ENCODE measurements at places on chromosomes 3 and 15.

- no peak for DNase-seq
These were observed 880.1 kb upstream of the NR2F2 start for GRCh38 chr15:95450413-95450812.

DNA sequence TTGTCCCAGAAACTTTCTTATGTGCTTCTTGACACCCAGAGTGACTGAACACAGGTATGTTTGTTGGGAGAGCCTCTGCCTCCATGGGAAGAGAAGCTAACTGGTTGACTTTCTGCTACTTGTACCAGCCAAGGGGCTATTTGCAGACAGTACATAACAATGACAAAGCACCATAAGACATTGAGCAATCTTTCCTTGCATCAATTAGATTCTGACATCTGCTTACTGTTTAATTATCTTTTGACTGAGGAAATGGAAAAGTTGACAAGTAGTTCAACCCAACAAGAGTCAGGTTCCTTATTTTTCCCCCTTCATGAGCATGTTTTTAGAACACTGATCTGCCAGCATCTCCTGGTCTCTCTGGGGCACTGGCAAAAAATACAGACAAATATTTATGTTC is 157.7 kb downstream of the RPLP1 start:
- DNase-seq = no peak

DNA sequence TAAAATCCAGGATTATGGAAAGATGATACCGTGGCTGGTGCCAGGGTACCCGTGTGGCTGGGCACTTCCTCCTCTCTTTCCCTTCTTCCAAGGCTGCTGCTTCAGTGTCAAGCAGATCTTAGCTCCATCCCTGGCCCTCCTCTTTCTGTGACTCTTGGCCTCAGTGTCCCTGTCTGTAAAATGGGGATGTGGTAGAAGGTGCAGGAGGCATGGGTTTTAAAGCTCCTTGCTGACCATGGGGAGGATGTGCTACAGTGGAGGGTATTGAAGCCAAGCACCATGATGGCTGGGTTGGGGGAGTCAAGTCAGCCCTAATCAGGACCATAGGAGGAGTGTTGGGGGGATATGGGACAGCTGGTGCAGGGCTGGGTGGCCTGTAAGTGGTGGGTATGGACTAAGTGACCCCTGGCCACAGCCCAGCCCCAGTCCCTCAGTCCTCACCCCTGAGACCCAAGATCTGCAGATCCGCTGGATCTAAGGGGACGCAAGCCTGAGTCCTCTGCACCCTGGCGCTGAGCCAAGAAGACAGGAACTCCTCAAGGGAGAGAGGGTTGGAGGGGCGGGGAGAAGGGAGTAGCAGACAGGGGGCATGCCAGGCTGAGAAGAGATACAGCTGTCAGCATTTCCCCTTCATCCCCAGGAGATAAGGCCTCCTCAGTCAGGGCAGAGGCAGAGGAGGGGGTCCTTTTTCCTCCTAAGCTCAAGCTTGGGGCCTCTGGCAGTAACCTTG is 12.0 kb downstream of the PTH1R start:
- DNase-seq = no peak

GRCh38 chr3:84265768-84266167 is 693.0 kb upstream of the CADM2 start:
- DNase-seq = no peak

- DNase-seq = no peak
These were observed 16.5 kb downstream of the DUOX2 start for GRCh38 chr15:45097466-45097865.

DNA sequence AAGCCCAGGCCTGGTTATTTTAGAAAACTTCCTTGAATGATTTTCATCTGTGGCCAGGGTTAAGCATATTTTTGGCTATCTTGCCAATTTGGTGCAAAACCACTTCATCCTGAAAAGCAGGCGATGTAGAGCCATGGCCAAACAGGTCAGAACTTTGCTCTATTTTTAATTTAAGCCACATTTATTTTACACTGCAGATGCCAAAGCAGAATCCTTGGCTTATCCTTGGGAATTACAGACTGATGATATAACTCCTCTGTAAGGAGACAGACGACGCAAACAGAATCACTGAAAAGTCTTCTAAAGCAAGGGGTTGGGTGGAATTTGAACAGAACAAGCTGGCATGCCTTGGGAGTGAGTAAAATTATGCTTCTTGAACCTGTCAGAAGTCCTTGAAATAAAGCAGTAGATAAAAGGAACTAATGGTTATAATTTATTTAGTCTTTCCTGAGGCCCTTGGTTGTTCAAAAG is 121.9 kb downstream of the CHST2 start:
- DNase-seq = no peak

- peak; percentile 67 for DNase-seq
These were observed 189.2 kb upstream of the THRB start for GRCh38 chr3:24683633-24684384.

- DNase-seq = no peak
These were observed 59.5 kb downstream of the FNDC3B start for GRCh38 chr3:172098698-172099494.

DNA sequence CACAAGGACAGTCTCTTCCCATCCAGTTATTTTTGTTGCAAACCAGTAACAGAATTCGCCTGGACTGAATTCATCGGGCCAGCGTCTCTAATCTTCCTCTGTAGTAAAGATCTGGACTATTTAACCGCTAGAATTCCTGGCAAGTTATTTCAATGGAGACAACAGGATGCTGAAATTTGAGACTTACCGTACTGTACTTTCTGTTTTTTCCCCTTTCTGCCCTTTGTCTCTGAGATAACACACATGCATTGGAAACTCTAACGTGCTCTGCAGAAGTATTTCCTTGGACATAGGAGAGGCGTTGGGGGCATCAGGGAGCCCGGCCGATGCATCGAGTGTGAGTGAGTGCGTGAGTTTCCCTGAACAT is 61.5 kb downstream of the ASB7 start:
- DNase-seq = no peak

GRCh38 chr15:80776420-80777045 is 2.6 kb upstream of the CEMIP start:
- peak; percentile 58 for DNase-seq

GRCh38 chr3:128572644-128573105 is 77.9 kb downstream of the RPN1 start:
- no peak for DNase-seq

- no peak for DNase-seq
These were observed 175.1 kb downstream of the SHQ1 start for GRCh38 chr3:72673011-72673771.

DNA sequence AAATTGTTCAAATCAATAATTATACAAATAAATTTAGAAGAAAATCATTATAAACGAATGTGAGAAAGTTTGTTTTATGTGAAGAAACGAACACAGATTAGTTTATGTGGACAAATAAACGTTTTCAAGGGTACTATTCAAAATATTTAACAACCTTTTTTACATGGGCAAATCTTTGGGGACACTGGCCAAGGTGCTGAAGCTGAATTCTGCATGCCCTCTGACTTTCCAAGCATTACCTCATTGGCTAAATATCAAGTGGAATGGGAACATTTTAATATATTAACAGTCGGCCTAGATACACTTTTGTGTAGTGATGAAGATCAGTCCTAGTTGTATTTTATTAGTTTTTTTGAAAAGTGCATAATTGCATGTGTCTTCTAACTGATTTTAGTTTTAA is 636.4 kb upstream of the DPPA4 start:
- DNase-seq = no peak

GRCh38 chr3:67790043-67790442 is 135.6 kb upstream of the SUCLG2 start:
- DNase-seq = peak; percentile 2

DNA sequence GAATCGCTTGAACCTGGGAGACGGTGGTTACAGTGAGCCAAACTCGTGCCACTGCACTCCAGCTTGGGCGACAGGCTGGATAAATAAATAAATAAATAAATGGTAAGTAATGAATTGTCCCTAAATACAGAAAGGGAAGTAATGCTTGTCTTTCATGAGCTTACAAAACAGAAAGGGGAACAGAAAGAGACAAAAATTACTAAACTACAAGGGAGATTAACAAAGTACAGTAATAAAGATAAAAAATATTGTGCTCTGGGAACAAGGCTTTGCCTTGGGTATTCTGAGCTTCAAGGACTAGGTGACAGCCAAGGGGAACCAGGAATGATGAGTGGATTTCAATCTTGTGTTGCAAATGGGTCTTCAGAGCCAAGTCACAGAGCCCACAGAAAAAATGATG is 9.2 kb upstream of the HLTF start:
- no peak for DNase-seq

GRCh38 chr15:99732751-99733267 is 428 bp downstream of the LYSMD4 start:
- no peak for DNase-seq

DNA sequence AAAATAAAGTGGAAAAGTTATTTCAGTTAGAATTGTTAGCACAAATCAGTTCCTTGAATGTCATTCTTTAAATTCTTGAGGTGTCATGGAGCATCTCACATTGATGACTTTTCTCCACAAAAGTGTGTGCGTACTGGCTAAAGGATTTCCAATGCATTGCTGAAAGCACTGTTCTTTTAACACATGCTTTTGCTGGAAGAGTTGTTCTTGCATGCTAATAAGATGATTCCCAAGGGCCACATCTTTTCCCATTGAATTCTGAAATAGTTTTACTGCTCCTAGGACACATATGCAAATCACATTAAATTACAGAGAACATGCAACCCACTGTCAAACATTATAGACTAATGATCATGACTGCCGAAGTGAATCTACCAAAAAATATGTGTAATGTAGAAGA is 516.3 kb upstream of the CADM2 start:
- no peak for DNase-seq

DNA sequence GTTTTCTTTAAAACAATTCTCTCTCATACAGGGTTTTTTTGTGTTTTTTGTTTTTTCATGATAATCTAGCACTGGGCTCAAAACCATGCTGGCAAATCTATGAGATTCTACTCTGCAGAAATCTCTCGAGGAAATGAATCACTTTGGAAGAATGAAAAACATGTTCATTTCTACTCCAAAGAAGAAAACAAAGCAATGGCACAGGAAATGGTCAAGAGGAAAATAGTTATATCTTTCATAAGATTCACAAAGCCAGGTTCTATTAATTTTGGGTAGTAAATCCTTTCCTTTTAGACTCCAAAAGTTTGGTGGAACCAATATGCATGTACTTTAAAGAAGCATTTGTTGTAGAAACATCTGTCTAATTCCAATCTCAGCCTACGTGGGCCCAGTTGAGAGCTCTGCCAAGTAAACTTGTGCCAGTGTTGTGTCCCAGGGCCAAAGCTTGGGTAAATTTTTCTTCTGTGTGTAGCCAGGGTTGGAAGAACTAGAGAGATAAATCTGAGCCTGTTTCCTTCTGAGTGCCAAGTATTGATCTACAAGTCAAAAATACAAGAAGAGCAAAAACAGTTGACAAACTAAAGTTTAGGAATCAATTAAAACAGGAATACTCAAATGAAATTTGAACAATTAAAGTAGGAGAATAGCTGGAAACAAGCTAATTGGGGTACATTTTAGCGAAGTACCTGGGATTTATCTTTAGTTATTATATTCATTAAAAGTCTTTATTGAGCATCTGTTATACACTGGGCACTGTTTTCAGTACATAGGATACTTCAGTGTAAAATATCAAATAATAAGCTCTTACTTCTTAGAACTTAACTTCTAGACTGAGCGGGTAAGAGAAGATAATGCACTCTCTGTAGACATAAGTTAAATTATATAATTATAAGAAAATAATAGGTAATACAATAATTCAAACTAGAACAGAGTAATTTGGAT is 657.5 kb upstream of the NECTIN3 start:
- no peak for DNase-seq

DNA sequence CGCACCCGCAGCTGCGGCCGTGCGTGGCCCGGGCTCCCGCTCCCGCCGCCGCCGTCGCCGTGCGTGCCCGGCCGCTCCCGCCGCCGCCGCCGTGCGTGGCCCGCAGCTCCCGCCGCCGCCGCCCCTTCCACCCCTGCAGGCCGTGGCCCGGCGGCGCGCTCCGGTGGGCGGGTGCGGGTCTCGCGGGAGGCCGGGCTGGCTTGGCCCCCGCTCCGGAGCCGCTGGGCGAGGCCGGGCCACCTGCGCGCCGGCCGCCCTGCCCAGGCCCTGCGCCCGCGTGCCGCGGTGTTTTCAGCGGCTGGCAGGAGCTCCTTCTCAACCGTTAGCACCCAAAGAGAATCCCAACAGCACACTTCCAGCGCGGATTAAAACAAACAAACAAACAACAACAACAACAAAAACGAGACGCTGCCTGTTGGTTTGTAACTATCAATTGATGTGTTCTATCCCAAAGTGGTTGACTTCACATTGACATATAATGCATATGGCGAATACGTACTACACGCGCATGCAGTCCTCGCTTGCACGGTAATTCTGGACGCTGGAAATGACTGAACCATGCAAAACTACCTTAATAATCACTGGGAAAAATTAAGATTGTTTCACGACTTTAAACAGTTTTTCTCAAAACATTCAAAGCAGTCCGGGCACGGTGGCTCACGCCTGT is 113.7 kb upstream of the GOLGA8J start:
- no peak for DNase-seq

DNA sequence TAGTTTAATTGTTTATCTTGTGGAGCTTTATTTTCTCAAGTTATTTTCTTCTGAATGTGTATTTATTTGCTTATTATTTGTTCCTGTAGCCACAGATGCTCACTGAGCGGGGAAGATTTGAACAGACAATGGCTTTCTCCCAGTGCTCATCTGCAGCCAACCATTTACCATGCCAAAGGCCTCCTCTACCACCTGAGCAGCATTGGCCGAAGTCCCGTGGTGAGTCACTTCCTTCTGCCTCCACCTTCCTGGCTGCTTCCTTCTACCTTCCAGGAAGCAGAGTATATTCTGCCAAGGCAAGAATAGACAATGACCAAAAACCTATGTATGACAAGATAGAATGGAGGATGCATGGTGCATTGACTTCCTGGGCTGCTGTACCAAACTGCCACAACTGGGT is 443.1 kb downstream of the AGBL1 start:
- no peak for DNase-seq

- no peak for DNase-seq
These were observed 82.9 kb upstream of the THBS1 start for GRCh38 chr15:39497759-39498565.

Measured in midbrain (tissue), 1 donor.